ENCODE measurements at places on chromosomes 13 and 19.

DNA sequence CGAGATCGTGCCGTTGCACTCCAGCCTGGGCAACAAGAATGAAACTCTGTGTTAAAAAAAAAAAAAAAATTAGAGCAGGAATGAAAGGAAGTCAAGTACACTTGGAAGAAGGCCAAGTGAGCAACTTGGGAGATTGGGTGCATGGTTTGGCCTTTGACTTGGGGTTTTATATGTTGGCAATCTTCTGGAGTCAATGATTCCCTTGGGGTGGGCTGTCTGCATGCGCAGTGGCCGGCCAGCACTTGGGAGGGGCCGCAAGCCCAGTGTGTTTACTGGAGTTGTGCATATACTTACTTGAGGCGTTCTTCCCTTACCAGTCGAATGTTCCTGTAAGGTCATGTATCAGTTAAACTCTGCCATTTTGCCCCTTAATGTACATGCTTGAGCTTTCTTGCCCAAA is 103.9 kb downstream of the FAM216B start:
- DNase-seq: no peak

DNA sequence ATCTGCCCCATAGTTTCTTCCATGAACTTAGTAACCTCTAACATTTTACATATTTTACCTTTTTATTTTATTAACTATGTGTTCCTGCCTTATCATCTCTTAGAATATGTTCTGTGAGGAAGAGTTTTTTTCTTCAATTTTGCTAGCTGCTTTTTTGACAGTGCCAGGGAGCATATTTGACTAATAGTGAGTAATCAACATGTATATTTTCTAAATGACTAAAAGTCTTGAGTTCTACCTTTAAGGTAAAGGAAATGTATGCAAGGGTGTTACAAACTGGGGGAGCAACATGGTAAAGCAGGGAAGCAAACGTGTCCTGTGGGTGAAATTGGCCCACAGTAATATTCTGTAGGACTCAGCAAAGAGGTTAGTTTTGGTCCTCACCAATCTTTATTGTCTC is 165.5 kb downstream of the NBEA start:
- no peak for DNase-seq

- DNase-seq: no peak
Observed at GRCh38 chr19:40717880-40718773, 1.2 kb downstream of the ITPKC start.

DNA sequence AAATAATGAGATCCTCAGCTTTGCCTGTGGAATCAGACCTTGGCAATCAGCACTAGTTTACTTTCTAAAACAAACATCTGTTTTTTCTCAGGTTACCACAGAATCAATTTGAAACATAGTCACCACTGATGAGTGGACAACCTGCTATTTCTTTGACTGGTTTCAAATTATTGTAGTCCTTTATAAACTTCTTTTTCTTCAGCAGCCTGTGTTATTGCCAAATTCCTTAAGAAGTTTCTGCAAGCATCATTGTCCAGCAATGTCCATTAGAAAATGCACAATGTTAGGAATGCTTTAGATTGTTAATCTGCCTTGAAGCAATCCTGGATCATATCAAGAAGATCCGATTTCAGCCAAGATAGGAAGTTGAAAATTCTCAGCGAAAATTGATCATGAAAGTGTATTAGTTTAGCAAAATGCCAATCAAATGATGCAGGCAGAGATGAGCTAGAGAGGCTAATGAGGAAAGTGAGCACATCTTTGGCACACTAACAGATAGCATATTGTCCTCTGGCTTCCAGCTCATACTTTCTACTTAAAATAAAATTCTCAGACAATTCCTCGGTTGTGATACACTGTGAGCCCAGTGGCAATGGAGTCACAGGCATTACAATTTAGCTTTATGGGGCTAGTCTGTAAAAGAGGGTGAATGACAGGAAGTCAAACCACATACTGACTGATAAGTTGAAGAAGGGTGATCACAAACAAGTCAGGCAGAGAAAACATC is 270.6 kb downstream of the SLITRK6 start:
- peak; percentile 77 for DNase-seq

- no peak for DNase-seq
Observed at GRCh38 chr13:40569024-40569350, 97.5 kb downstream of the FOXO1 start.

DNA sequence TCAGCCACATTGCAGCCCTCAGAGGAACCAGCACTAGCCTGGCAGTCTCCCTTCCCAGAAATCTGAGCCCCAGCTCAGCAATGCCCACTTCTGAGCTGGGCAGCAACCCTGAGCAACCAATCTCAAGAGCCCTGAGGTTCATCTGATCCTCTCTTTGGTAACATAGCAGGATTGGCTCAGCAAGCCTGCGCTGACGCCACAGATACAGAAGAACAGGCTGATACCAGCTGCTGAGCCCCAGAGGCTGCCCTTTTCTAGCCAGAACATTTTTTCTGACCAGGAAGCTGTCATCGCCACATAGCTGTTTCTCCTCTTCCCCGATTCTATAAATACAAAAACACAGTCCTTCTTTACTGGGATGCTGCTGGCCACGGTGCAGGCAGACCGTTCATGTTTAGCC is 59.8 kb downstream of the TRPM4 start:
- no peak for DNase-seq

GRCh38 chr13:20654156-20654555 is 49.3 kb upstream of the IL17D start:
- DNase-seq: no peak

DNA sequence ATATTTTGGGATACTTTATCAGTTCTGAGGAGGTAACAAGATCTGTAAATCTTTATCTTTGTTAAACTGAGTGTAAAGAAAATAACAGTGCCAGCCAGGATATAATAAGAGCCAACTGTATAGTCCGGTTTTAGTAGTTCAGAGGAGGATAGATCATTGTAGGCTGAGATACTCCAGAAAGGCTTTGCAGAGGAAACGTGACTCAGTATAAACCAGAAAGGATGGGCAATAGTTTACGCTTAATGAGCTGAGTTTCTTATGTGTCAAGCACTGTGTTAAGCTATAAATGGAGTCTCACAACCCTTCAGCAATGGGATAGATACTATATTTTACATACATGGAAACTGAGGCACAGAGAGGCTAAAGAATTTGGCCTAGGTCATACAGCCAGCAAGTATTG is 3.8 kb downstream of the RFXAP start:
- no peak for DNase-seq

DNA sequence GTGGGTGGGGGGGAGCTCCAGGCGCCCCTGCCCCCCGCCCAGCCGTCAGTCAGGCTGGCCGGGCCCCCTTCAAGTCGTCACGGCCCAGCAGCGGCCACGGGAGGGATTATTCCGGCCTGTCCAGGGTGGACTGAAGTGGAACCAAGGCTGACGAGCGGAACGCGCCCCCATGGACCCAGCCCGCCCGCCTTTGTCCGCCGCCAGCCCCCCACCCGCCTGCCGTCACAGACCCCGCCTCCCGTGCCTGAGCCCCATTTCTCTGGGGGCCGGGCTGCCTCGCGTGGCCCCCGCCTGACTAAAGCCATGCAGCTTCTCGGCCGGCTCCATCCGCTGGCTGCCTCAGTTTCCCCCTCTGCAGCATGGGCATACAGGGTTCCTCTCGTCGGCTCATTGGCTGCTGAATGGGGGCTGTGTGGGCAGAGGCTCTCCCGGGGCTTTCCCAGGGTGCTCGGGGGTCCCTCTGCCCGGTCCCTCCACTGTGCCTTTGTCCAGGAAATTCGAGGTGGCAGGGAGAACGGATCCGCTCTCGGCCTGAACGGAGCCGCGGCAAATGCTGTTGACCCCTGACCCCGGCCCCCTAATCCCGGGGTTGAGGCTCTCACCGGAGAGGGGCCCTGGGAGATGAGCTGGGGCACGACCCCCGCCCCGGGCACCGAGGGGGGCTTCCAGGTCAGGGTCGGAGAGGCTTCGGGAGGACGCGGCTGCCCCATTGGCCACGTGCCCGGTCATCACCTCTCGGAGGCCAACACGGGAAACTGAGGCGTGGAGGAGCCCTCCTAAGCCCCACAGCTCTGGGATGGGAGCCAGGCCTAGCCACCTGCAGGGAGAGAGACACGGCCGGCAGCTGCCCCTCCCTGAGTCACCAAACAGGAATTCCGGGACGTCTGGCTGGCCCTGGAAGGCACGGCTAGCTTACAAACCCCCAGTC is 27.4 kb downstream of the EFNA2 start:
- DNase-seq: peak; percentile 91

- no peak for DNase-seq
Observed at GRCh38 chr13:52852444-52852843, 4.0 kb upstream of the PCDH8 start.

- no peak for DNase-seq
Observed at GRCh38 chr13:40094056-40094455, 438.6 kb downstream of the COG6 start.

DNA sequence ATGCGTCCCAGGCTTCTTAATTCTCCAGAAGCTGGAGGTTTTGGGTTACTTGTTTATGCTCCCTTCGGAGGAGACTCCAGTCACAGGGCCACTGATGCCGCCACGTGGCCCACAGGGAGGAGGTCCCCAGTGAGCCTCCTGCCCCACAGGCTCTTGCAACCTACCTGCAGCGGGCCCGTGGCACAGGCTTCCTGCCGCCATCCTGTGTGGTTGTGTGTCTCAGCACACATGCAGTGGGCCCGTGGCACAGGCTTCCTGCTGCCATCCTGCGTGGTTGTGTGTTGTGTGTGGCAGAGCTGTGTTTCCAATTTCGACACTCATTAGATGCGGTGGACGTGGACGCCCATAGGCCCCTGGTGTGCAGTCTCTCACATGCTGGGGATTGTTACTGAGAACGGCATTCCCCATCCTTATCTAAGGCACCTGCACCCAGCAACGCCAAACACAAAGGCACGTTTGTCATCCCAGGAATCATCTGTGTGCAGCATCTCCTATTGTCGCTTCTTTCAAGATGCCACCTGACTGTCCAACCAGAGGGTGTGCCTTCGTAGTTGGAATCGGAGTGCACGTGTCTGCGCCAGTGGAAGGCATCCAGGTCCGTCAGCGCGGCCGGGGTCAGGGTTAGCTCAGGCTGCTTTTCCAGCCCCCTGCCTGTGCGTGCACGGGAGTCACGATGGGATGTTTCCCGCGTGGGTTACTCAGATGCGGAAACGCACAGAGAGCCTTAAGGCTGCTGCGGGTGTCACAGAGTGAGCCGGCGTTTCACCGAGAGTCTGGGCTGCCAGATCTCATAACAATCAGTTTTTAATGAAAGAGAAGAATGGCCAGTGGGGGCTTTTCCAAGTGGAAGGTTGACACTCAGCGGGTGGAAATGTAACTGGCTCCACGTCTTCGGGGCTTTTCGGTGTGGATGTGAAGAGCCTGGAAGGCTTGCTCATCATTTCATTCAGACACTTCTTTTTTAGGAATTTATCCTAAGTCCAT is 119.8 kb downstream of the ATP11A start:
- peak; percentile 45 for DNase-seq

DNA sequence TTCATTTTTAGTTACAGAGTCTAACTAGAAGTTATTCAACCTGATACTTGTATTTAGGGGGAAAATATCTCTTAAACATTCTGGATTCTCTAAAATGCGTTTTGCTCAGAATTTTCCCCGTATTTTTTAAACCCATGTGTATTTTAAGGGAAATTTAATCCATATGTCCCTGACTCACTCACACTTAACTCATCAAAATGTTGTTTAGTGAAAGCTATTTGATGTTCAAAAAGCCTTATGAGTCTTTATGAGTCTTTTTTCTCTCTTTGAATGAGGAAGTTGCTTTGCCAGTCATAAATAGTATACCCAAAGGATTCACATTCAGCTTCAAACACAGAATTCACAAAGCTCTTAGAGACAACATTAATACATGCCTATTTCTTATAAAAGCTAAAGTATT is 16.4 kb downstream of the MAB21L1 start:
- no peak for DNase-seq

GRCh38 chr13:94317063-94317491 is 162.4 kb downstream of the DCT start:
- no peak for DNase-seq

- peak; percentile 75 for DNase-seq
Observed at GRCh38 chr13:97266332-97266731, 44.2 kb downstream of the MBNL2 start.

GRCh38 chr13:21076253-21076652 is 14.9 kb upstream of the LATS2 start:
- DNase-seq: no peak

DNA sequence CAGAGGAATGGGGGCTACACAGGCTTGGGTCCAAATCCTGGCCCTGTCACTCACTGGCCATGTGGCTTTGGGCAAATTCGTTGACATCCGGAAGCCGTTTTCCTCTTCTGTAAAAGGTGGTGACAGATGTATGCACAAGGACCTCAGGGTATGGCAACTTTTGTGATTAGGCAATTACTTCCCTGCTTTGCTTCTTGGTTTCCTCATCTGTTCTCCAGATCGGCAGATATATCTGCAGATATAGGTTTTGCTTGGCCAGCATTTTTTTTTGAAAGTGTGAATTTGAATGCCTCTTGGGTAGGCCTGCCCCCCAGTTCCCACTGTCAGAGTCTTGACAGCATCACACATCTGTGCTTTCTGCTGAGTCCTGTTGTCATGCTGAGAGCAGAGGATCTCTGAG is 17.7 kb downstream of the TMEM272 start:
- DNase-seq: no peak

DNA sequence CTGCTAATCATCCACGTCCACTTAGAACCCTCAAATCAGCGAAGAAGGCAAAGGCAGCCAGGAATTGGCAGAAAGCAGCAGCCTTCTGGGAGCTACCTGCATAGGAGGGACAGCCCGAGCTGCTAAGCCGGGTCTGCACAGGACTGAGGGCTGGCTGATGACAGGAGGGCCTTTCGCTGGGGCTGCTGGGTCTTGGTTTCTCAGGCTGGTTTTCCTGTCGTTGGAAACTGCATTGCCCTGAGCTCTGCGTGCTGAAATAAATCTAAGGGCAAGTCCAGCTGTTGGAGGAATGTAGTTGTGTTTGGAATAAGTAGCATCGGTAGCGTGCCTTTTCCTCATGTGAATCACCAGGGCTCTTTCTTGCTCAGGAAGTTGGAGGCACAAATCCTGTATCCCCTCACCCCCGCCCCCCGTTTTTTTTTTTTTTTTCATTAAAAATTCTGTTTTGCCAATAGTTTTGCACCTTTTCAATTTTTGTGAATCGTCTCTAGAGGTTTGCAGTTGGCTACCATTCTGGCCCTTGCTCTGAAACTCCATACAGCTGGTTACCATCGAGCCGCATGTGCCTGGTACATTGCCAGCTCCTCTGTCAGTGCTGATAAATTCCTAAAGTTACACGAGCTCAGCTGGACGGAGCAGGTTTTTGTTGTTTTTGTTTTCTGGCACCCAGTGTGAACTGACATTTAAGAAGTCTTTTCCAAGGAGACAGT is 193.9 kb upstream of the RNF113B start:
- no peak for DNase-seq
